ENCODE measurements at places on chromosomes 7 and 10.
A peak's percentile ranks its signal among the peaks of the same experiment; 100 is the strongest.

DNA sequence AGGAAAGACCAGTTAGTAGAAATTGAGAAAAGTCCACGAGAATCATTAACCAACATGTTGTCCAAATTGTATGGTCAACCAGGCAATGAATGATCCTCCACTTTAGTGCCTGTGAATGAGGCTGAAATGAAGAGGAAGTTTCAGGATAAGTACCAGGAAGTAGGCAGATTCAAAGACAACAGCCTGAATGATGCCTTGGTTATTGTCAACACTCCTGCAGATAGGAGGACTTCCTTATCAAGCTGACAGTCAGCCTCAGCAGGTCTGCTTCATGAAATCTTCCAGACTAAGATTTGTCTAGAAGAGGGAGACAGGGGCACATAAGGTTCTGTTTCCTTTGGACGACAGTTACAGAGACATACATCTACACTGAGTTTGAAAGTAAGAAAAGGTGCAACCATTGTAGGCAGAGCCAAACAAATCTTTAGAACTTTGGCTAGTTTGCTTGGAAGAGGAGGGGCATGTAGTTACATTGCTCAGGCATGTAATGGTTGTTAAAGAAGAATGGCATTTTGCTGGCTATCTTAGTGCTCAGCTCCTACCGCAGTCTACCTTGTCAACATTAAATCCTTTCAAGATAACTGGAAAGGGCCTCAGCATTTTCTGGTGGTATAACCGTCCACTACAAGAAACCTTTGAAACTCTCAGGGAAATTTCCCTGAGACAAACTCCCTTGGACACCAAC lies 81.4 kb downstream of the ABI1 start:
- DNase-seq, result peak; percentile 66

- DNase-seq, result no peak
Observed at GRCh38 chr7:11701829-11702560, 130.0 kb downstream of the THSD7A start.

- peak; percentile 50 for DNase-seq
Observed at GRCh38 chr7:130242198-130243014, 24.3 kb upstream of the CPA2 start.

- DNase-seq, result no peak
Observed at GRCh38 chr7:36999626-37000485, 275.6 kb upstream of the AOAH start.

- DNase-seq, result no peak
Observed at GRCh38 chr7:29300026-29300480, 105.5 kb downstream of the CHN2 start.

DNA sequence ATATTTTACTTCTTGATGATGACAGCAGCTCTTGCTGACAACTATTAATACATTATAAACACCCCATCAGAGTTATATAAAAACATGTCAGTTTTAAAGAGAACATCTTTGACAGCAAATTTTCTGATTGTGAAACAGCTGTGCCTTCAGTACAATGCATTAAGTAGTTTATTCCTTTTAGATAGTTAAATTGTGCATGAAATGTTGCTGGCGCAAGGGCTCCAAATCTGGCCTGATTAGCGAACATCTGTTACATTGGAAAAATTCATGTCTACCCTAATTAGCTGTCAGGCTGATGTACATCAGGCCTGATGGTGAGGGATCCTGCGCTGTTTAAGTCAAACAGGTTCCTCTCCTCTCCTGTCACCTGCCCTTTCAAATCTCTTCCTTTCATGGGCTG lies 171.9 kb upstream of the SP8 start:
- DNase-seq, result no peak

GRCh38 chr10:86709396-86710185 lies 41.3 kb downstream of the LDB3 start:
- no peak for DNase-seq

DNA sequence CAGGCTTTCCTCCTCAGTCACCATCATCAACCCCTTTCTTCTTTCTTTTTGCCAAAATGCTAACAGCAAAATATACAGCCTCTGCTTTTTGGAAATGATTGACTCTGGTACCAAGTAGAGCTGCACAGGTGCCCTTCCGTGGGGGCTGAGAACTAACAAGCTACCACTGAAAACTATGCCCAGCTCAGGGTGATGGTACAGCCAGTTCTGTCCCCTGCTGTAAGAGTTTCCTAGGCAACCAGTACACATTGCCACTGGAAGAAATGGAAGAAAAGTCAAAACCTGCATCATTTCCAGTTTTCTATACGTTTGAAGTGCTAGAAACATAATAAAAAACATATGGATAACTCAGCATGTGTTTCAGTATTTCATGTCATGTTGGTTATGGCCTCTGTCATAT lies 297.5 kb downstream of the PRKG1 start:
- DNase-seq, result no peak

DNA sequence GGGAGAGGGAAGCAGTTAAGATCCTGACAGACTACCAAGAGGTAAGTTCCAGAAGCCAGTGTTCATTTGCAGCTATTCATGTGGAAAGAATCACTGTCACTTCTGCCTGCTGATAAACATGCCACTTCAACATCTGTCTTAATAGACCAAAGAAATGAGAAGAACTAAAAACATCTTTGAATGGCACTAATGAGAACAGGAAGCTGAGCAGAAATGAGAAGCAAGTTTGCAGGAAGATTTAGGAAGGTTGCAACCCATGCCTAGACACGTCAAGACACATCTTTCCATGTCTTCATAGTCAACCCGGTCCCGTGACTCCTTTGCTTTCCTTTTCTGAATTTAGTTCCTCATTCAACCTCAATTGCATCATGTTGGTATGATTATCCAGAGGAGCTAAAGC lies 180.0 kb downstream of the PDE1C start:
- peak; percentile 93 for DNase-seq

GRCh38 chr7:122885583-122886356 lies 490 bp downstream of the CADPS2 start:
- DNase-seq, result no peak

GRCh38 chr10:119346095-119346832 lies 138.9 kb downstream of the GRK5 start:
- no peak for DNase-seq

DNA sequence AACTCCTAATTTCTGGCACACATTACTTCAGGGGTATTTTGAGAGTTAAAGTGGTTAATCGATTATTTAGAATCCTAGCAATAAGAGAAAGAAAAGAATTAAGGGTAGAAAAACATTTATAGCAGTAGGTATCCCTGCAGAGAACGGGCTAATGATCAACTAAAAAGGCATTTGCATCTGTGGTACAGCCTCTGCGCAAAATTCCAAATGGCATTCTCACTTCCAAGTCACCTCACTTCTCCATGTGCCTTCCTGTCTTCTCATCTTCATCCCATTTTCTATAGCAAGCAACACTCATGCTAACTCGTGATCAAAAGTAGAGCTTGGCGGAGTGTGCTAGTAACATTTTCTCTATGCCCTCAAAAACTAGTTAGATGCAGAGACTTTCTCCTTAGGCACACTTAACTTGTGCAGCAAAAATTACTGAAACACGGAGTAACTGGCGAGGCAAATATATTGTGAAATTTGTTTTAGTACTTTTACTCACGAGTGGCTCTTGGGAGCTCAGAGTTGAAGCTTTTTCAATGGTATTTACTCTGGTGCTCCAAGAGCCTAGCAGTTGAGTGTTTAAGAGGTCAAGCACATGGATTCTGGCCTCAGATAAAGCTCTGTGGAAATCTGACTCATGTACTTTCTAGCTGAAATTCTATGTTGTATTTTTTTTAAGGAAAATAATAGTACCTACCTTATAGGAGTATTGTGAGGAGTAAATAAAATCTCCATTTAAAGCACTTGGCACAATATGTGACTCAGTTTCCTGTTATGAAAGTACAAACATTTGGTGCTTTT lies 65.1 kb downstream of the MET start:
- no peak for DNase-seq

DNA sequence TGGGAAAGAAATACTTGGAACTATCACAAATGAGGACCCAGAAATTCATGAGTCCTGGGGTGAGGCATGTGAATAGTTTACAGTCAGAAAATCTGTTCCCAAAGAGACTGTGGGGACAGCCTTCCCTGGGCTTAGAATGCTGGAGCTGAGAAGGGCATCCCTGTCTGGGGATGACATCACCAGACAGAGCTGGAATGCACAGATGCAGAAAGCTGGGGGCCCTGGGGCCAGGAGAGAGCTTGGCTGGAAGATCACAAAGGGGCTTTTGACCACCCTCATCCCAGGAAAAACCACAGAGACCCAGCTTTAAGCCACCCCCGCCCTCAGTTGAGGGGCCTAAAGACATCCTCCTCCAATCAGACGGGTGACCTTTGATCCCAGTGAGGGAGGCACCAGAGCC lies 264.5 kb downstream of the PLXNA4 start:
- no peak for DNase-seq

DNA sequence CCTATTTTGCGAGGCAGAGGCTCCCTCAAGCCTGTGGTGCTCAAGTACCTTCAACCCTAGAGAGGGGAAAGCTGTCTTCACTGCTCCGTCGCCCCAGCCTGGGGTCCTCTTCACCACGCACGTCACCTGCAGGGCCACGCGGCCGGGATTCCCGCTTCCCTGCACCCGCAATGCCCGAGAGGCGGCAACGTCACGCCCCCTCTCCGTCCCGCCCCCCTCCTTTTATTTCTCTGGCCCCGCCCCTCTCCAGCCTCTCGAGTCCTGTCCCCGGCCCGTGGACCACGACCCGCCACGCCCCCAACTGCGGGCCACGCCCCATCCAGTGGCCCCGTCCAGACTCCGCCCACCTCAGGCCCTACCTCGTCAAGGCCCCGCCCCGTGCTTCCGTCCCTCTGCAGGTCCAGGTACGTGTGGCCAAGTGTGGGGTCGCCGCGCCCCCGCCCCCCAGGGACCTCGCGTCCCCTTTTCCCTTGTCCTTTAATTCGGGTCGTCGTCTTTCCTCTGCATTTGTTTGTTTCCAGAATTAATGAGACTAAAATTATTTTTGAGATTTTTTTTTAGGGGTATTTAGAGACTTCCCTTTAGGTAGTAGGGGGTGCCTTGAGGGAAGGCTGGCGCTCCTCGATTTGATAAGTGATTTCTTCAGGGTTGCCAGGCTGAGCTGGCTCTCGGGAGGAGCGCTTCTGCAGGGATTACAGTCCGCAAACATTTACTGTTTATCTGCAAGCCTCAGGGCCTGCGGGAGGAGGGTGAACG lies 69.8 kb upstream of the BAIAP2L1 start:
- peak; percentile 10 for DNase-seq

GRCh38 chr10:120077707-120078492 lies 185.4 kb downstream of the SEC23IP start:
- peak; percentile 2 for DNase-seq

GRCh38 chr10:35090162-35090954 lies at the start of gene CUL2:
Gene CUL2, minus strand, starts transcription at chr10:35090341. Its CDS starts 19,024 bp downstream, at chr10:35071317.
- DNase-seq, result peak; percentile 95

GRCh38 chr10:19843487-19843886 lies 27.3 kb downstream of the PLXDC2 start:
- no peak for DNase-seq

GRCh38 chr10:3471927-3472286 lies 299.3 kb upstream of the PITRM1 start:
- no peak for DNase-seq

- DNase-seq, result peak; percentile 67
Observed at GRCh38 chr7:128863433-128863989, 855 bp downstream of the ATP6V1F start.

GRCh38 chr7:74289659-74290552 lies 699 bp downstream of the CLIP2 start:
- DNase-seq, result peak; percentile 48

- DNase-seq, result no peak
Observed at GRCh38 chr7:139823959-139824521, 5.0 kb upstream of the TBXAS1 start.

DNA sequence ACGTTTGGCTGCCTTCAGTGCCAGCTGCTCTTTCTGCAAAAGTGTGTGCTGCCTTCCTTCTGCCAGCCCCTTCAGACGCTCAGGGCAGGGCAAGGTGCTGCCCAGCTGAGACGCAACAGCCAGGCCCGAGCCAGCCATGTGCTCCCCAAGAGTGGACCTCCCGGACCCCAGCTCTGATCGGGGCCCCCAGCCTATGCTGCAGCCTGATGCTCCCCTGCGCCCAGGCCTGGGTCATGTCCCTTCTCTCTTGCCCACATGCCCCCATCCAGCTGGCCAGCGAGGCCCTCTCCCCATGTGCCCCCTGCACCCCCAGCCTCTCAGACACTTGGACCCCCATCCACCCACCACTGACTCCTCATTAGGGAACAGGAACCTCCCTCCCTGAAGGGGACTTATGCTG lies 17.8 kb downstream of the WDR86 start:
- DNase-seq, result no peak

DNA sequence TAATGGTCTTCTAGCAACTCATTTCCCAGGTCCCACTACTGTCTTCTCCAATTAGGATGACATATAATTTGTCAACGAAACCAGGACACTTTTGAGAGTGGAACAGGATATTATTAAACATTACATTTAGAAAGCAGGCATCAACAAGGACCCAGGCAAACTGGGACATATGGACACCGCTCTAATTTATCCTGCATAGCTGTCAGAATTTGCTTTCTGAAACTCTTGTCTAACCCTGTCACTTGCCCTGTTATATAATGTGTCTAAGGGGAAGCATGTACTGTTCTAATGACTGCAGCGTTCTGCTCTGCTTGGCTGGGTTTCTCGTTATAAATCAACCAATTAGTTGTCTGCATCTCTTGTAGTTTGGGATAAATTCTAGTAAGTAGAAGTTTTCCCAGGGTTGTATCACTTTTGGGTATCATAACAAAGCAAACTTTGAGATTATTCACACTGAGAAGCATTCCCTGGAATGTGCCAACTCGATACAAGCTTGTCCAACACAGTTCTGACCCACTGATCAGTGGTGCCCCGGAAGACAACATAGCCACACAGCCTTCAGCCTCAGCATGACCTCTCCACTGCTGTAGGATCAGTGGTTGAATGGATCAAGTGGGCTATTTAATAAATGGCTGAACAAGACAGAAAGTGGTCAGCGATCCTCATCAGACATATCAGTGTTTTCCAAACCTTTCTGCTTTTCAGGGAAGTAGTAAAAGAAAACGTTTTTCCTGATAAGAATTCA lies 228.1 kb downstream of the KIF20B start:
- DNase-seq, result no peak

- no peak for DNase-seq
Observed at GRCh38 chr7:109073543-109073942, 503.9 kb downstream of the DNAJB9 start.

DNA sequence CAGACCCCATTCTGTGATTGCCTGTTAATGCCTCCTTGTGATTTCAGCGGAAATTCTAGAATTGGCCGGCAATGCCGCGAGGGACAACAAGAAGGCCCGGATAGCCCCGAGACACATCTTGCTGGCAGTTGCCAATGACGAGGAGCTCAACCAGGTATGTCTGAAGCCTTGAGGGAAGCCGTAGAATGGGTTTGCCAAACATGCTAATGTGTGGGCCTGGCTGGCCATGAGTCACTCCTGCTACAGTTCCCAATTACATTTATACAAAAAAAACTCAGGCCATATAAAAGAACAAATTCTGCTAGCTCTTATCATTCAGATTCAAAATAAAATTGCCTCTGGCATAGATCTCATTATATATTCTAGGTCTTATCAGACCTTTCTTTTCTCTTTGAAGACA lies 37.4 kb downstream of the MACROH2A2 start:
- DNase-seq, result no peak

DNA sequence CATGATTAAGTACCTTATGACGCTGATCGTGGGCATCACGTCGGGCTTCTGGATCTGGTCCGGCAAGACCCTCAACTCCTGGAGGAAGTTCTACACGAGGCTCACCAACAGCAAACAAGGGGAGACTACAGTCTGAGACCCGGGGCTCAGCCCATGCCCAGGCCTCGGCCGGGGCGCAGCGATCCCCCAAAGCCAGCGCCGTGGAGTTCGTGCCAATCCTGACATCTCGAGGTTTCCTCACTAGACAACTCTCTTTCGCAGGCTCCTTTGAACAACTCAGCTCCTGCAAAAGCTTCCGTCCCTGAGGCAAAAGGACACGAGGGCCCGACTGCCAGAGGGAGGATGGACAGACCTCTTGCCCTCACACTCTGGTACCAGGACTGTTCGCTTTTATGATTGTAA lies 2.5 kb downstream of the FZD1 start:
- DNase-seq, result no peak
